ENCODE measurements at places on chromosomes 5 and 9. TPM values are rescaled to one million over a fixed set of nuclear protein-coding genes. Genes with fewer than 3 reads are reported as not detected.

DNA sequence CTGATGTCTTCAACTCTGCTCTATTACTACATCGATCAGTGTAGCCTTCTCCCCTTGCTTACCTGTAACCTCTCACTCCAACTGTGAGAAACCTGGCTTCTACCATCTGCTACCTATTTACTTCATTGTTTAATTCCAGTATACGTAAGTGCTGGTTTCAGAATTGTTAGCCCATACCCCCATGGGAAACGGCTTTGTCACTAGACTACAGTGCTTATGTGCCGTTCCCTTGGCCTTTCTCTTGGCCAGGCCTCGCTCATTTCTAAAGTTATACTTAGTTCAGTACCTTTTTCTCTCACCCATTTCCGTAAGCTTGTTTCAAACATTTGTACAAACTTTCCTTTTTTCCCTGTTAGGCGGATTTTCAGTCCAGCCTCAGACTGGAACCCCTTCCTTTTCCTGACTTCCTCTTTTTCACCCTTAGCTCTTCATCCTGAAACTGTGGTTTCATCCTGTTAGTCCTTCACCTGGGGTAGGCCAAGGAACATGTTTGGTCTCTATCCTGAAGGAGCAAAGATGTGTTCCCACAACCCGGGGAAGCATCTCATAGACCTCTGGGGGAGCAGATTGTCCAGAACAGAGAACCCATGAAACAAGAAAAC lies 21.7 kb downstream of the ALG2 start:
- no peak for DNase-seq
- peaks cover 34% of the 10 kb centered on the region for H3K4me1 ChIP-seq
- H3K27me3 ChIP-seq = no peaks in the 10 kb centered on the region
- no peak overlapping the region for H3K4me3 ChIP-seq
- H3K36me3 ChIP-seq = no peaks in the 10 kb centered on the region

GRCh38 chr9:110969971-110970386 lies 68.3 kb downstream of the LPAR1 start:
- H3K36me3 ChIP-seq = no peaks in the 10 kb centered on the region
- DNase-seq = no peak
- H3K27me3 ChIP-seq = no peaks in the 10 kb centered on the region
- no peaks in the 10 kb centered on the region for H3K4me1 ChIP-seq

Gene OBP2B
- not detected for total RNA-seq

GRCh38 chr9:99173570-99174504 lies 47.9 kb downstream of the ALG2 start:
- no peaks in the 10 kb centered on the region for H3K36me3 ChIP-seq
- H3K4me1 ChIP-seq = peaks cover 8% of the 10 kb centered on the region
- H3K27me3 ChIP-seq = no peaks in the 10 kb centered on the region
- DNase-seq = no peak

Gene ARHGAP26
- total RNA-seq = 16.5 TPM
